ENCODE measurements at places on chromosomes 16 and 17.

DNA sequence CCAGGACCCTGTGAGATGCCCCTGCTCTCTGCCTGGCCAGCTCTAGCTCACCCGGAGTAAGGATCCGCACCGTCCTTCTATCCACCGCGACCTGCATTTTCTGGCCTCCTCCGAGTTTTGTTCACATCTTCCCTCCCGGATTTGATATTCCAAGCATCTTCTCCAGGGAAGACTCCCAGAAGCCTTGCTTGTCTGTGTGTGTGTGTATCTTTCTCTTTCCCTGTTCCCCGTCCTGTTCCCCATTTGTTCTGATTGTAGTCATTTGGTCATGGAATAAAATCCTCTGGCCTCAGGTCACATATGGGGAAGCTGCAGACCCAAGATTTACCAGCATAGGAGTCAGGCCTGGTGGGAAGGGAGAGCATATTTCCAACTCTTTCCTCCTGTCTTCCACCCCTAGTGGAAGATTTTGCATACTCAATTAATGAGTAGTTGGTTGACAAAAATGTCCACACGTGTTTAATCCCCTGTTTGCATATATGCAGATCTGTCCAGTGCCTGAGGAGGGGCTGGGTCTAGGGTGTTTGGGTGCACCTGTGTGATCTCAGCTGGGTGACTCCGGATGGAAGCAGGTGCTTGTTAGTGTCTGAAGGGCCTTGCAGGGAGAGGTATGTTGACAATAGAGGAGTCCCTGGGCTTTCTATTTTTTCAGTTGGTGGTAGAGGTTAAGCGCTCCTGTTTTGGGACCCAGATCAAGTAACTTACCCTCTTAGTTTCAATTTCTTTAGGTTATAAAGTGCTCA is 1.9 kb downstream of the PRAC1 start:
- H3K36me3 ChIP-seq, result no peaks in the 10 kb centered on the region
- DNase-seq, result no peak
- H3K27me3 ChIP-seq, result peaks cover 76% of the 10 kb centered on the region
- no peak overlapping the region for H3K27ac ChIP-seq

GRCh38 chr17:65560628-65561451 is 608 bp downstream of the AXIN2 start:
- H3K4me1 ChIP-seq, result peaks cover 14% of the 10 kb centered on the region
- H3K27ac ChIP-seq, result no peak overlapping the region
- no peaks in the 10 kb centered on the region for H3K27me3 ChIP-seq
- H3K36me3 ChIP-seq, result no peaks in the 10 kb centered on the region
- peak; percentile 82 for DNase-seq
- H3K4me3 ChIP-seq, result peak overlapping the region; percentile 78

GRCh38 chr16:13401641-13402040 is 500.2 kb downstream of the SHISA9 start:
- H3K27me3 ChIP-seq, result no peaks in the 10 kb centered on the region
- no peak overlapping the region for H3K4me3 ChIP-seq
- DNase-seq, result no peak
- no peaks in the 10 kb centered on the region for H3K36me3 ChIP-seq
- H3K27ac ChIP-seq, result no peak overlapping the region
- no peaks in the 10 kb centered on the region for H3K4me1 ChIP-seq

GRCh38 chr17:8119581-8120519 is 1.5 kb upstream of the ALOXE3 start:
- H3K4me3 ChIP-seq, result peak overlapping the region; percentile 99
- peak; percentile 58 for DNase-seq
- no peaks in the 10 kb centered on the region for H3K36me3 ChIP-seq
- H3K27me3 ChIP-seq, result peaks cover 22% of the 10 kb centered on the region
- peak overlapping the region; percentile 41 for H3K27ac ChIP-seq
- H3K4me1 ChIP-seq, result peaks cover 58% of the 10 kb centered on the region

GRCh38 chr16:69890114-69890891 is 60.8 kb upstream of the CLEC18A start:
- no peaks in the 10 kb centered on the region for H3K4me1 ChIP-seq
- peaks cover 21% of the 10 kb centered on the region for H3K36me3 ChIP-seq
- H3K27ac ChIP-seq, result no peak overlapping the region
- H3K4me3 ChIP-seq, result no peak overlapping the region
- H3K27me3 ChIP-seq, result no peaks in the 10 kb centered on the region

- no peaks in the 10 kb centered on the region for H3K36me3 ChIP-seq
- no peak overlapping the region for H3K4me3 ChIP-seq
- no peak for DNase-seq
These were observed 13.0 kb downstream of the GPR142 start for GRCh38 chr17:74380086-74380958.

DNA sequence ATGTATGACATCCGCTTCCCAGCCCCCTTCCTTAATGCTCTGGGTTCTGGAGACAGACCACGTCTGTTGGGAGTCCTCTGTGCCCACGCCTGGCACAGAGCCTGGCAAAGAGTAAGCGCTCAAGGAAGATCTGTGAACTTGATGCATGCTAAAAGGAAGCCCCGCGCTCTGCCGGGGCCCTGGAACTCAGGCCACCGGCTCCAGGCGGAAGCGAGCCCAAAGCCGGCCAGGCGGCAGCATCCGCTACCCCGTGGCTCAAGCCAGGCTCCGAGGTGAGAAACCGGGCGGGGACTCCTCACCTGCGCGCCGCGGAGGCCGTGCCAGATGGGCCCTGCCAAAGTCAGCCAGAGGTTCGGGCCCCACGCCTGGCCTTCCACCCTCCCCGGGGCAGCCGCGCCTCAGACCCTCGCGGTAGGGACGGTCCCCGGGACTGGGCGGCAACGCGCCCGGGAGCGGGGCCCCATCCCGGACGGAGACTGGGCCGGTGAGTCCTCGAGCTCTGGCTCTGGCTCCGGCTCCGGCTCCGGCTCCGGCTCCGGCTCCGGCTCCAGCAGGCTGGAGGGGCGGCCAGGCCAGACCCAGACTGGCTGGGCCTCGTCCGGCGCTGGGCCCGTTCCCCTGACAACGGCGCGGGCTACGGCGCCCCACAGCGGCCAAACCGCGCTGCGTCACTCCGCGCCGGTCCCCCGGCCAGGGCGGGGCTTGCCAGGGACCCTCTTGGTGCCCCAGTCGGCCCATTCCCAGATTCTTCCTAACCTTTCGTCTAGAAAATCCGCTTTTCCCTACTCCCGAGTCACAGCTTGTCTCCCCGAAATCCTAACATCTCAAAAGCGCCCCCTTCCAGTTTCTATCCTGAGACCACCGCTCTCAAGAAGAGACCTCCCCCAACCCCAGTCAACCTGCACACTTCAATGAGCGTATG is at the start of gene ZDHHC1:
ZDHHC1 (minus strand) TSS at position 606 of the 922 bp plus-strand sequence. CDS start 8,702 bp downstream, outside the sequence.
- H3K27me3 ChIP-seq, result peaks cover 6% of the 10 kb centered on the region
- H3K4me3 ChIP-seq, result peak within 1 kb of the TSS; percentile 39
- H3K36me3 ChIP-seq, result no peaks in the 10 kb centered on the region
- no peak within 1 kb of the TSS for H3K27ac ChIP-seq
- peaks cover 8% of the 10 kb centered on the region for H3K4me1 ChIP-seq
- DNase-seq, result peak; percentile 32

DNA sequence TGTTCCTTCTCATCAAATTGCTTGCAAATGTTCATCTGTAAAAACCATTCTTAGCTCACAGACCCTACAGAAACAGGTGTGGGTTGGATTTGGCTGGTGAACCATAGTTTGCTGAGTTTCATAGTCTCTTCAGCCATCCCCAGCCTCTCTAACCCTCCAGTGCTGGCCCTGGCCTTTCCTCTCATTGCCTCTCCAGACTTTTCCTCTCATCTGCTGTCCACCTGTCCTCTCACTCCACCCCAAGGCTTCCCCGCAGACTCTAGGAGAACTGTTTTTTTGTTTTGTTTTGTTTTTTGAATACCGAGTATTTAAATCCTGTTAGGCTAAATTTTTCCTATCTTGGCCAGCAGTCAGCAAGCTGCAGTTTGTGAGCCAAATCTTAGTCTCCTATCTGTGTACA is 41.1 kb downstream of the MEOX1 start:
- DNase-seq, result no peak
- peaks cover 2% of the 10 kb centered on the region for H3K27me3 ChIP-seq
- H3K4me1 ChIP-seq, result no peaks in the 10 kb centered on the region
- no peak overlapping the region for H3K4me3 ChIP-seq
- no peaks in the 10 kb centered on the region for H3K36me3 ChIP-seq

GRCh38 chr16:10868596-10869469 is 8.2 kb upstream of the CIITA start:
- no peak overlapping the region for H3K4me3 ChIP-seq
- H3K27ac ChIP-seq, result no peak overlapping the region
- peaks cover 22% of the 10 kb centered on the region for H3K4me1 ChIP-seq
- DNase-seq, result no peak
- no peaks in the 10 kb centered on the region for H3K27me3 ChIP-seq

DNA sequence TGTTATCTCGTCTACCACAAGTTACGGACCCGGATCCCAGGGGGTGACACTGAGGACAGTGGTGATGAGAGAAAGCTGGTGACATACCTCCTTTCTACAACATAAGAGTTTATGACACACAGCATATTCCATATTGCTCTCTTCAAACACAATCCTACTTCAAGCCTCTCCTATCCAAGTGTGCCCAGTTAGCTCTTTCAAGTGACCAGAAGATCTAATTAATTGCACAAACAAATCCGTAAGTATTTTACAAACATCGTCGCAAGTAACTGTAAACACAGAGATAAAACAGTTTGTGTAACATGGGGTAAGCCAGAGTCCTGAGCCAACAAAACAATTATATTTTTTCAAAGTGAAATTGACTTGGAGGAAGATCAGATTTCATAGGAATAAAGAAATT is 235.0 kb downstream of the CHD9NB start:
- H3K27ac ChIP-seq, result no peak overlapping the region
- no peaks in the 10 kb centered on the region for H3K36me3 ChIP-seq
- no peaks in the 10 kb centered on the region for H3K27me3 ChIP-seq
- H3K4me3 ChIP-seq, result no peak overlapping the region
- no peak for DNase-seq

GRCh38 chr17:59638553-59638952 is 18.9 kb downstream of the CLTC start:
- no peak overlapping the region for H3K27ac ChIP-seq
- peaks cover 47% of the 10 kb centered on the region for H3K4me1 ChIP-seq
- no peaks in the 10 kb centered on the region for H3K36me3 ChIP-seq
- no peaks in the 10 kb centered on the region for H3K27me3 ChIP-seq

DNA sequence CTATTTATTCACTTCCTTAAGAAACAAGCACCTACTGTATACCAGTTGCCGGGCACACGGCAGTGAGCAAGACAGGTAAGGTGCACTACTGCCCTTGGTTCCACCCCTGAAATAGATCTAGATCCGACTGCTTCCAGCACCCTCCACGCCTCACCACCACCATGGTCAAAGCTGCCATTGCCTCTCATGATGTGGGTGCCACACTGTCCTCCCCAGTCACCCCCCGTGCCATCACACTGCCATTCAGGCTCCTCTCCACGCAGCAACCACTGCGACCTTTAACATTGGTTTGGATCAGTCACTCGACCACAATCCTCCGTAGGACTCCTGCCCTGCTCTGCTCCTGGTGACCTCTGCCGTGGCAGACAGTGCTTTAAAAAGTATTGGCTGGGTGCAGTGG is 226.8 kb downstream of the CPPED1 start:
- H3K27me3 ChIP-seq, result no peaks in the 10 kb centered on the region
- DNase-seq, result no peak
- no peak overlapping the region for H3K27ac ChIP-seq
- no peaks in the 10 kb centered on the region for H3K4me1 ChIP-seq
- no peak overlapping the region for H3K4me3 ChIP-seq
- no peaks in the 10 kb centered on the region for H3K36me3 ChIP-seq

GRCh38 chr17:17398188-17398942 is 78.4 kb upstream of the MED9 start:
- H3K27me3 ChIP-seq, result no peaks in the 10 kb centered on the region
- no peak overlapping the region for H3K4me3 ChIP-seq
- no peaks in the 10 kb centered on the region for H3K36me3 ChIP-seq
- H3K4me1 ChIP-seq, result peaks cover 16% of the 10 kb centered on the region
- H3K27ac ChIP-seq, result no peak overlapping the region
- DNase-seq, result no peak

DNA sequence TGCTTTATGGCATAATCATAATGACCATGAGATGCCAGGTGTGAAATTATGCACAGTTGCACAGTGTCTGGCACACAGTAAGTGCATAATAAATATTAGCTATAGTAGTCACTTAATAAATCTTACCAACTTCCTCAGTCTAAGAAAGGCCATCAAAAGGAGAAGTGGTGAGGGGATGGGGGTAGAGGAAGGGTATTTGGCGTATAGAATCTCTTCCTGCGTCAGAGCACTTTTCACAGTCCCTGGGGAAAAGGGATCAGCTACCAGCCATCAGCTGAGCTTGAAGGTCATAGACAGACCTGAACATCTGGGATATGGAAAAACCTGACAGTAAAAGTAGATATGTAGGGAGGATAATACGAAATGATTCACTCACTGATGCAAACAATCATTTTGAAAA is 5.8 kb downstream of the CRHR1 start:
- no peak overlapping the region for H3K27ac ChIP-seq
- DNase-seq, result no peak
- no peak overlapping the region for H3K4me3 ChIP-seq
- H3K27me3 ChIP-seq, result peaks cover 17% of the 10 kb centered on the region
- no peaks in the 10 kb centered on the region for H3K4me1 ChIP-seq
- no peaks in the 10 kb centered on the region for H3K36me3 ChIP-seq

- H3K27ac ChIP-seq, result no peak overlapping the region
- no peaks in the 10 kb centered on the region for H3K27me3 ChIP-seq
- no peak for DNase-seq
- no peaks in the 10 kb centered on the region for H3K4me1 ChIP-seq
- no peak overlapping the region for H3K4me3 ChIP-seq
- H3K36me3 ChIP-seq, result no peaks in the 10 kb centered on the region
These were observed 43.1 kb downstream of the HLF start for GRCh38 chr17:55307879-55308278.

- H3K4me1 ChIP-seq, result peaks cover 8% of the 10 kb centered on the region
- H3K36me3 ChIP-seq, result no peaks in the 10 kb centered on the region
- no peak overlapping the region for H3K4me3 ChIP-seq
- H3K27me3 ChIP-seq, result no peaks in the 10 kb centered on the region
These were observed 722 bp downstream of the RASL10B start for GRCh38 chr17:35731917-35732805.

- no peak overlapping the region for H3K4me3 ChIP-seq
- no peaks in the 10 kb centered on the region for H3K4me1 ChIP-seq
- peak; percentile 13 for DNase-seq
- H3K36me3 ChIP-seq, result peaks cover 56% of the 10 kb centered on the region
These were observed 8.9 kb upstream of the RAPGEFL1 start for GRCh38 chr17:40168262-40168832.

DNA sequence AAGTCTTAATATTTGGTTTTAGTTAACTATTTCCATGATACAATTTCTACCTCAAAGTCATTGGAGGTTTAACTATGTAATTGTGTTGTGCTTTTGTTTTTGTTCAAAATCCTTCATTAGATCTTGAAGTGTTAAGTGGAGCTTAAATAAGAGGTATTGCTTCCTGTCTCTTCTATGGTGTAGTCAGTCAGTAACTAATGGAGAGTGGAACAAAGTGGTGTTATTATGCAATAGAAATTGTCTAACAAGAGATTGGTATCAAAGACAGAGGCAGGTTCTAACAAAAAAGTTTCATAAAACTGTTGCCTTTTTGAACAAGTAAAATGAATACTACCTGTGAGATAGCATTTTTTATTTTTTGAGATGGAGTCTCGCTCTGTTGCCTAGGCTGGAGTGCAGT is 45.2 kb downstream of the GRB7 start:
- H3K4me3 ChIP-seq, result no peak overlapping the region
- H3K27me3 ChIP-seq, result no peaks in the 10 kb centered on the region
- H3K36me3 ChIP-seq, result peaks cover 13% of the 10 kb centered on the region
- DNase-seq, result no peak
- H3K27ac ChIP-seq, result no peak overlapping the region
- H3K4me1 ChIP-seq, result peaks cover 65% of the 10 kb centered on the region

All from CD8-positive, alpha-beta memory T cell (primary cell).